Effector memory CD8-positive, alpha-beta T cell (primary cell): ENCODE measurements at places on chromosomes 11 and 22.

GRCh38 chr22:24086310-24086709 lies 75.2 kb downstream of the CABIN1 start:
- no peak for DNase-seq

DNA sequence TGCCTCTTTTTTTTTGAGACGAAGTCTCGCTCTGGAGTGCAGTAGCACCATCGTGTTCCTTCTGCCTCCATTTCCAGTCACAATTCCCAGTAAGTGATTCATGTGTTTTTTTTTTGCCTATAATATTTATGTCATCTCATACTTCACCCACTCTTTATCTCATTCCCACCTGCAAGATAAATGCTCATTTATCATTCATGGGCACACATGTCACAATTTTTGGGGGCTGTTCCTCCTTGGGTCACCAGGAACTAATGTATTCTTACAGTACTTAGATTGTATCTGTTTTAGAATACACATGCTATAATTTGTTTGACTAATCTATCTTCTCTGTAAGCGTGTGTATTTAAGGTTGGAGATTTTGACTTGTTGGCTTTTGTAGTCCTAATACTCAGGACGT lies 222.7 kb downstream of the SWAP70 start:
- DNase-seq: no peak

DNA sequence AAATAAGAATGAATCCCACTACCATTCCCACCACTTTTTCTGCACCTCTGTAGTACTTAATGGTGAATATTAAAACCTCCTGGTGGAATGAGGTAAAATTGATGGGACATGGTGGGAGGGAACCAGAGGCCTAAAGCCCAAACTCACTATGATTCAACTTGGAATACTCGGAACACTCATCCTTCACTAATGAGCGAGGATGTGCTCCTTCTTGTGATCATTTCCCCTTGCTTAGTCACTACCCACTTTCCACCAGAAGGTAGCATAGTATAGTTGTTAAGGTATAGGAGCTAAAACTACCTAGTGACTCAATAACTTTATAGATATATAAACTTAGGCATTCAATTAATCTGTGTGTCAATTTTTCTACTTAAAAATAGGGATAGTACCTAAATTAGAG lies 728.9 kb downstream of the OPCML start:
- DNase-seq: no peak

- DNase-seq: no peak
These were observed 13.8 kb upstream of the OR56A3 start for GRCh38 chr11:5928271-5928670.

DNA sequence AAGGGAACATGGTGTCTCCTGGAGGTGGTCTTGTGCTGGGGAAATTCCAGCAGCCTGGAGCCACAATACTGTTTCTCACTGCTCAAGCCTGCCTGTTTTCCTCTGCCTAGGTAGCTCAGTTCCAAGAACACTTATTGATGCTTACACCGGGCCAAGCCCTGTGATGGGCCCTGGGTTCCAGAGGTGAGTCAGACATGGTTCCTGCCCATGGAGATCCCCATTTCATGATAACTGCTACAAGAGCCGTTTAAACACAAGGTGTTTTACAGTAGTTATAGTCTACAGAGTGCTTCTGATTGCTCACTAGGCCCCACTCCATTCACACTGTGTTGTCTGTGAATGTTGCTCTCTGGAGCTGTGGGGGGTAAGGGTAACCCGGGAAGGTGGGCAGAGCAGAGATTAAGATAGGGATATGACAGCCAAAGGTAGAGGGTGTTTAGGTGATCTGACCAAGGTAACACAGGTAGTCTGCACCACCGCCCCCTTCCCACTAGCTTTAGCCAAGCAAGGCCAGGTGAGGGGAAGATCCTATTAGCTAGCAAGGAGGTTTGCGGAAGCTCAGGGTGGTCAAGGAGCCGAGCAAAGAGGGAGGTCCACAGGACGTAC lies 696 bp upstream of the MICAL2 start:
- DNase-seq: no peak

GRCh38 chr11:132242632-132243031 lies 872.2 kb downstream of the NTM start:
- DNase-seq: no peak

- peak; percentile 8 for DNase-seq
These were observed 33.7 kb upstream of the MPPED1 start for GRCh38 chr22:43377896-43378704.

DNA sequence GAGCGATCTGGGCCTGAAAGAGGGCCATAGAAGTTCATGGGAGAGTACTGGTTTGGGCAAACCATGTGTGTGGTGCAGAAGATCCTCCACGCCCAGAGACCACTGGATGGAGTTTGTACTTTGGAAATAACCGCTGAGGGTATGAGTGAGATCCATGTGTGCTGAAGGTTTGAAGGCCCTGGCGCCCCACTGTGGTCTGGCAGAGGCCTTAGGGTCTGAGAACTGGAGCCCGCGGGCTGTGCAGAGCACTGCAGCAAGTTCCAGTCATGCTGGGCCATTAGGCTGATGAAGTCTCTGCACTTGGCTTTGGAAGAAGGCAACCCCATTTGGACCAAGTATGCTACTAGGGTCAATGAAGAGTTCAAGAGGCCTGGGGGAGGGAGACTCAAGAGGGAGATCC lies 186.4 kb downstream of the BUD13 start:
- no peak for DNase-seq

DNA sequence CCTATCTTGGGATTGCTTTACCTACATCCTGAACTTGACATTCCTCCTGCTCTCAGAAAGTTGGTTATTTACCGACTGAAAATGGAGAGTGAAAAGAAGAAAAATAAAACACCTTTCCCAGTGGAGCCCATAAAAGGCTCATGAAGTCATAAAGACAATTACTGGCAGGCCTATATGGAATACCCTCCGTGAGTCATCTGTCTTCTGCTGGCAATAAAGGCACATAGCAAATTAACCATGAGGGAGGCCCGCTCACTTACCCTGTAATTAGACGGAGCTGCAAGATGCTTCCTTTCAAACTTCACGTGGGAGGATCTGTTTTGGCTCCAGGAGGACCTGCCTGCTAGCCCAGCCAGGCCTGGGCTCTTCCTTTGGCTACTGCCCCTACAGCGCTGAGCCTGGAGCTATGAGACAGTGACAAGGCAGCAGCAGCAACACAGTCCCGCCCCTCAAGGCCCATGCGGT lies 540.4 kb downstream of the BUD13 start:
- no peak for DNase-seq

DNA sequence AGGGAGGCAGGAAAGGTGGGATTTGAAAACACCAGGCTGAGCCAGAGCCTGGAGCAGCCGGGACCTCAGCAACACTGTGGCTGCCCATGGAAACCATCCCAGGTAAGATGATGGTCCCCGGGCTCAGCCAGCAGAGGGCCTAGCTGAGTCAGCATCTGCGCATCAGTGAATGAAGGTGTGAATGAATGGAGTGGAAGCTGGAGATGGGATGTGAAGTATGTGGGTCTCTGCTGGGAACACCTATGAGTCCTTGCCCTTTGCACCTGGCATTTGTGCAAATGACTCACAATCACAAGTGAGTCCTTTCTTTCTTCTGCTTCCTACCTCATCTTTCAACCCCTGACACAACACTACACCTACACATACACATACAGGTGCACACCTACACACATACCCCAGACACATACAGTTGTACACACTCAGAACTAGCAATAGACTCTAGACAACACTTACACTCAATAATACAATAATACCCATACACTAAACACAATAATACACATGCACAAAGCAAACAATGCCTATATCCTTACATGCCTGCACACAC lies 62.8 kb upstream of the PRDM11 start:
- DNase-seq: no peak

- DNase-seq: no peak
These were observed 23.6 kb downstream of the GDPD5 start for GRCh38 chr11:75502138-75502537.

- no peak for DNase-seq
These were observed 369.5 kb downstream of the AASDHPPT start for GRCh38 chr11:106446955-106447354.

DNA sequence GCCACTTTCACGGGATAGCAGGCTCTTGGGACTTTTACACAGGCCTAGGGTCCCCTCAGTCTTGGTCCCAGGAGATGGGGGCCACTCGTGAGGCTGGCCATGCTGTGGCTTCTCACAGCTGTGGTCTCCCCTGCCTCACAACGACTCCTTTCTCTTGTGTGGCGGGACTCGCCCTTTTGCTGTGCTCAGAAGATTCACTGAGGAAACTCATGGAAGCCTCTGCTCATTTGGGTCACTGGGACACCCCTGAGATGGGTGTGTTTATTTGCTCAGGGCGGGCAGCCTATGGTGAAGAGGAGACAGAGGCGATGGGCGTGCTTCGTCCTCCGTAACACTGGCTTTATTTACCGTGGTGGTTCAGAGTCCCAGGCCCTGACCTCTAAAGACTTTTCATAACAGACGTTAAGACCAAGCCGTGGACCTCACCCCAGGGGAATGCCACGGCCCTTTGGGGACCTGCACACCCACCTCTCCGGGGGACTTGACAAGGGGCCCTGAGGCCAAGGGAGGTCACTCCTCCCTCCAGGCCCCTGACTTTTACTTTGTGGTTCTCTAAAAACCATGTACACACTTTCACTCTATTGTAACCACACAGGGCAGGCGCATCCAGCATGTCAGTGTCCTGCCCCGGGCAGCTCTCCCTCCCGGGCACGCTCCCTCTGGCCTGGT lies 15.5 kb downstream of the TEF start:
- DNase-seq: no peak

- DNase-seq: no peak
These were observed 15.1 kb upstream of the PAMR1 start for GRCh38 chr11:35540526-35540925.

DNA sequence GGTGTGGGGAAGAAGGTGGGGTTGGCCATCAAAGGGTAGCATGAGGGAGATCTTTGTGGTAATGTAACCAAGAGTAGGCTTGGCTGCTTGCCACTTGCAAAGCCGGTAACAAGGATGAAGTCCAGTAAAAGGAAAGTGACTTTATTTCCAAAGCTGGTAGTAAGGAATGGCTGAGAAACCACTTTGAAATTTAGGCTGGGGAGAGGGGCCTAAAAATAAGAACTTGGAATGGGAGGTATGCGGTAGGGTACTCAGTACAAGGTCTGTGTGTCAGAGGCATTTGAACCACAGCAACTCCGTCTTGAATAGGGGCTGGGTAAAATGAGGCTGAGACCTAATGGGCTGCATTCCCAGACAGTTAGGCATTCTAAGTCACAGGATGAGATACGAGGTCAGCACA lies 216.0 kb upstream of the ISX start:
- DNase-seq: no peak

DNA sequence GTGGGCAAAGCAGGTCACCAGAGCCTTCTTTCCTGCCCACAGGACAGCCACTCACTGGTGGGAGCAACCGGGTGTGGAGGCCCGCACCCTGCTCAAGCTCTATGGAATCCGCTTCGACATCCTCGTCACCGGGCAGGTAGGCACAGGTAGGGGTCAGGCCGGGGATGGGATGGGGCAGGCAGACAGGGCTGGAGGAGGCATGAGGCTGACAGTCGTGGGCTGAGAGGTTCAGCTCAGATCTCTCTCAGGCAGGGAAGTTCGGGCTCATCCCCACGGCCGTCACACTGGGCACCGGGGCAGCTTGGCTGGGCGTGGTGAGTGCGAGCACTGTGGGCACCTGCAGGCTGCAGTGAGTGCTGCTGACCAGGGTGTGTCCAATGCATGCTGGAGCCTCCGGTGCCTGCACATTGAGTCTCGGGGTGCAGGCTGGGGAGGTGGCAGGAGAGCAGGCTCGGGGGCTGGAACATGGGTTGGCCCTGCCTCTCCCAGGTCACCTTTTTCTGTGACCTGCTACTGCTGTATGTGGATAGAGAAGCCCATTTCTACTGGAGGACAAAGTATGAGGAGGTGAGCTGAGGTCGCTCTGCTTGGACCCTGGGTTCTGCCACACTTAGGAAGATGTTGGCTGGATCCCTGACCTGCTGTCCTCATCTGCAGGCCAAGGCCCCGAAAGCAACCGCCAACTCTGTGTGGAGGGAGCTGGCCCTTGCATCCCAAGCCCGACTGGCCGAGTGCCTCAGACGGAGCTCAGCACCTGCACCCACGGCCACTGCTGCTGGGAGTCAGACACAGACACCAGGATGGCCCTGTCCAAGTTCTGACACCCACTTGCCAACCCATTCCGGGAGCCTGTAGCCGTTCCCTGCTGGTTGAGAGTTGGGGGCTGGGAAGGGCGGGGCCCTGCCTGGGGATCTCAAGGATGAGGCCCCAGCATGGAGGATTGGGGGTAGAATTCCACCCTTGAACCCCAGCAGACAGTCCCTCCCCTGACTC lies 6.3 kb downstream of the SLC7A4 start:
- DNase-seq: no peak

GRCh38 chr11:10619131-10619680 lies 50.7 kb upstream of the LYVE1 start:
- no peak for DNase-seq

DNA sequence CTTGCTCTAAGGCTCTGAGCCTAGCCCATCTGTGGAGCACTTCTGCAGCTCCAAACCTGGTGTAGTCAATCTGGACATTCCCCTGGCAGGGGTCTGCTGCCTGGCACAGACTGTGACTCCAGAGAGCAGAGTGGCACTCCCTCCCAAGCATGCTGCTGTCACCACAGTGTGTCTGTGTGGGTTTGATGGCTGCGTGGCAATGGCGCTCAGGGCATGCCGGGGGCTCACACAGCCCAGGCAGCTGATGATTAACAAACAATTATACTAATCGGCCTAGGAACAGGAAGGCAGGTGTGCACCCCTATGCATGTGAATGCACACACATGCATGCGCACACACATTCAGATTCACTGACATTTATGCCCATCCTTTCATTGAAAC lies 9.0 kb upstream of the NECTIN1 start:
- DNase-seq: no peak

DNA sequence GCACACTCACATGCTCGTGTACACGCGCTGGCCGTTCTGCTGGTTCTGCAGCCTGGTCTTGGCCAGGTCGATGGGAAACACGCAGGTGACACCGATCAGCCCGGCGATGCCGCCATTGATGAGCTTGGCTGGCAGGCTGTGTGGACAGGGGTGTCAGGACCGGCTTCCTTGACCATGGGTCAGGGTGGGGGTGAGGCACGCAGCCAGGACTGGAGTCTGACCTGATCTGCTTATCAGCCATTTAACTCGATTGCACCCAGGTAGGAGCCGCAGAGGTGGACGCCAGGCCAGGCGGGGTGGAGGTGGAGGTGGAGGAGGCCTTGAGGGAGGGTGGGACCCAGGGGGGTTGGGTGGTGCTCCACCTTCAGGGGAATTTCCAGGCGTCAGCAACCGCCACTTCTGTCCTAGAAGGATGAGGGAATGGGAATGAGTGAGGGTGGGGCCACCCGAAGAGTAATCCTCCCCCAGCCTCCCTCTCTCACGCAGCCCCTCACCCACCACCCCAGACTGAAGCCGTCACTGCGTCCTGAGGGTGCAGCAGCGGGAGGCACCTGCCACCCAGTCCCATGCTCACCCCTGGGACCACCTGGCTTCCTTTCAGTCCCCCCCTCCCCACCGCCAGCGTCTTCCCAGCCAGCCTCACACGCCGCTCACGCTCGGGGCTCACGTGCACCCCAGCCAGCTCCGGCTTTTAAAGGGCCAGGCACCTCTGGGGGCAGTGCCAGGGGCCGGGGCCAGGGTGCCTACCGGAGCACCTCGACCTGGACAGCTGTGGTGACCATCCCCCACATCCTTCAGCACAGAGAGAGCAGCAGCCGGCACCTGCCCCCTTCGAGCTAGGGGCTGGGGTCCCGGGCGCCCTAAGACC lies 3.1 kb downstream of the SLC25A22 start:
- no peak for DNase-seq

GRCh38 chr11:4482445-4482844 lies at the start of gene OR52K1:
TSS of gene OR52K1 (plus strand) at chr11:4482646. CDS start at chr11:4488901, 6,255 bp downstream.
- no peak for DNase-seq

GRCh38 chr11:110186456-110186855 lies 93.3 kb downstream of the ZC3H12C start:
- no peak for DNase-seq
